Chondrocyte (in vitro differentiated cells): ENCODE measurements at places on chromosomes 12 and 14. TPM values are rescaled to one million over a fixed set of nuclear protein-coding genes. Genes with fewer than 3 reads are reported as not detected.

Gene ZBTB42
- 2.1 to 2.8 TPM (median 2.6 TPM) in 3 replicates for total RNA-seq

Gene NAV3
- 19.1 to 29.9 TPM (median 27.5 TPM) in 3 replicates for total RNA-seq

Gene DEPDC4
- total RNA-seq: 0.44 to 1.6 TPM (median 0.57 TPM) in 3 replicates

DNA sequence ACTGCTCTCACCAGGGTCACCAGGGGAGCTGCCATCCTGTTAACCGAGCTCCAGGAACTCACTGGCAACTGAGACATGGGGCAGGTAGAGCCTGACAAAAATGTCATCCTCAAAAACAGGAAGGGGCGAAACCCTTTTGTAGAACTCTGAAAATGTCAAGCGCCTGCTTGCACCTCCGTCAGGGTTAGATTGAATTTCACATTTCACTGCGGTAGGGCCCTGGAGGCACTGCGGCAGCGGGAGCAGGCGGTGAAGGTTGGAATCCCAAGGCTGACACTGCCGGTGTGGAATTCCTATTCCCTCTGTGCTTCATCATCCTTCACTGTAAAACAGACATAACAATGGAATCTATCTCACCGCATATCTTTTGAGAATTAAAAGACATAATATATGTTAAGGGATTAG, 142.8 kb upstream of the TMCC3 start:
- DNase-seq: no peak

GRCh38 chr12:83067981-83068380, 381.3 kb downstream of the TMTC2 start:
- no peak for DNase-seq
